RWPE2 (cell line): ENCODE measurements at places on chromosomes 2 and 18.

- peaks cover 41% of the 10 kb centered on the region for H3K36me3 ChIP-seq
- no peak for DNase-seq
- peak overlapping the region; percentile 79 for H3K4me3 ChIP-seq
- H3K27ac ChIP-seq: peak overlapping the region; percentile 67
- no peaks in the 10 kb centered on the region for H3K27me3 ChIP-seq
Observed at GRCh38 chr18:59358414-59358711, 702 bp downstream of the LMAN1 start.

DNA sequence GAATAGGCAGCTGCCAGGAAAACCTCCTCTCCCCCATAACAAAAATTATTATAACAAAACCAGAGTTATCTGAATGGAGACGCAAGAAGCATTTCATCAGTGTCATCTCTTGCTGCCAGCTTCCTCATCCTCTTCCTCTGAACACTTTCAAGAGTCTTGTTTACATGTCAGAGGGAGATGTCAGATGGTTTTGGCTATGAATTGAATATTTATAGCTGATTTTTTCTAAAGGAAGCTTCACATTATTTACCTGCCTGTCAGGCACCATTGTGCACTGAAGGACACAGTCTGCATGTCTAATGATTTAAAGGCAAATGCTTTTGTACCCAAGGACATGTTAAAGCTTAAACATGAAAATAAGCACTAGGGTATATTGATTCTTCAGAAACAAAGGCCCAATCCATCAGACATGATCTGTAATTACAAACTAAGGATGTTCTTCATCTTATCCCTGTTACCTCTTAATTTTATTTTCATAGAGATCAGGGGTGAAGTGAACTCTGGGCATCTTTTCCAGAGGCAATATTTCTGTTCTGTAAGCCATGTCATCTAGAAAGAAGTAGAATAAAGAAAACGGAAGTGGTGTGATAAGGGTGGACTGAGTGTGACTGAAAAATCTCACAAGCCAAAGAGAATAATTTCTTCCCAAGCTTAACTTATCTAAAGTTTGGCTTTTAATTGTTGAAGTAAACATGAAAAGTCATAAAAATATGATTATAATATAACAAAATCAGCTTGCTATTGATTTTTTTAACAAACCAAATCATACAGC lies 168.7 kb downstream of the ANKRD44 start:
- H3K4me3 ChIP-seq: no peak overlapping the region
- H3K4me1 ChIP-seq: peaks cover 6% of the 10 kb centered on the region
- DNase-seq: no peak
- no peak overlapping the region for H3K27ac ChIP-seq
- no peaks in the 10 kb centered on the region for H3K27me3 ChIP-seq
- no peaks in the 10 kb centered on the region for H3K36me3 ChIP-seq

GRCh38 chr2:172105471-172106107 lies 2.9 kb upstream of the DLX2 start:
- H3K4me1 ChIP-seq: peaks cover 4% of the 10 kb centered on the region
- no peak for DNase-seq
- H3K27me3 ChIP-seq: no peaks in the 10 kb centered on the region
- no peaks in the 10 kb centered on the region for H3K36me3 ChIP-seq

DNA sequence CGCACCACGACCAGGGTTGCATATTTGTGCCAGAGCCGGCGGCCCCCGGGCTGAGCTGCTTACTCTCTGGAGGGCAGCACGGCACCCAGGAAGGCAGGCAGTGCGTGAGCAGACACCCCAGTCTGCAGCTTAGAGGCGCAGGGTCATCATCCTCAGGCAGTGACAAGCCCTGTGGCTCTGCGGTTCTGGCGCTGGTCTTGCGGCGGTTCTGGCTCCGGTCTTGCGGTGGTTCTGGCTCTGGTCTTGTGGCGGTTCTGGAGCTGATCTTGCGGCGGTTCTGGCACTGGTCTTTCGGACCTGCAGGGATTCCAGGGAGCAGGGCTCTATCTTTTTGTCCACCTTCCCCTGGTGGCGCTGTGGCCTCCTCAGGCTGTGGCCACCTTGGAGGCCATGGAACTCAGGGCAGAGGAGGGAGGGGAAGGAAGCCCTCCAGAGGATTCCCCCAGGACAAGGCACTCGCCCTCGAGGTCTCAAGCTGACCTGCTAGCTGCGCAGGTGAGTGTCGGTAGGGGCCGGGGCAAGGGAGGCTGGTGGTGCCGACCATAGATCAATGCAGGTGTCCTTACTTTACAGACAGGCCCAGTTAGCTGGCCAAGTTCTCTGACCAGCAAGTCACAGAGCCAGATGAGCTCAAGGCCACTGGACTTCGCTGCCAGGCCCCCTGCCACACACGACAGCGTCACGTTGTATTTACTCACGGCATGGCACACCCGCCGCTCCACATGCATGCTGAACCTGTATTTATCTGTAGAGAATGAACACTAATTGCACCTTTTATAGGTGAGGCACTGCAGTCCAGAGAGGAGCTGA lies 14.9 kb downstream of the ESPNL start:
- no peak overlapping the region for H3K4me3 ChIP-seq
- no peaks in the 10 kb centered on the region for H3K36me3 ChIP-seq
- peak; percentile 51 for DNase-seq
- H3K4me1 ChIP-seq: no peaks in the 10 kb centered on the region
- H3K27ac ChIP-seq: no peak overlapping the region
- peaks cover 5% of the 10 kb centered on the region for H3K27me3 ChIP-seq

DNA sequence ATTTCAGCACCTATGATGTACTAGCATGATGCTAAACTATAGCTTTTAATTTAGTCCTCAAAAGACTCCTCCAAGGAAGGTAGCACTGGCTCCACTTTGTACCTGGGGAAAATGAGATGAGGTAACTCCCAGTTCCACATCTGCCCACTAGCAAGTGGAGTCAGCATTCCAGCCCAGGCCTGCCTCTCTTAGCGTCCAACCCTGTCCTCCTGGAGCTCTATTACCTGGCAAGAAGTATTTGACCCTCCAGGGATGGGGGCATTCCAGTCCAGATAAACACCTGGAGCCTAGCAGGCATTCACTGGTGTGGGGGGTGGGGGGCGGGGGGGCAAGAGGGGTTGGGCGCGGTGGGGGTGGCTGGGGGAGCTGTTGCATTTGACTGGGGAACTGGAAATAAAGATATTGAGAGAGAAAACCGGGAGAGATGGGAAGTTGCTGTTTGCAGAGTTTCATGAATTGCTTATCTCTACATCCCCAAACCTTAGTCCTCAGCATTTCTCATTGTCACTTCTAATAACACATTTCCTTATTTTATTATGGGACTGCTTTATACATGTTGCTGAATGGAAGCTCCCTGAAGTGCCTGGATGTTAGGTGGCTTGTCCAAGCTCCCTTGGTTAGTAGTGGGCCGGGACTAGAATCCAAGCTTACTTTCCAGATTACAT lies 22.0 kb upstream of the FZD5 start:
- H3K27ac ChIP-seq: peak overlapping the region; percentile 83
- H3K4me3 ChIP-seq: no peak overlapping the region
- H3K27me3 ChIP-seq: no peaks in the 10 kb centered on the region
- no peaks in the 10 kb centered on the region for H3K36me3 ChIP-seq
- no peak for DNase-seq

GRCh38 chr2:172953970-172954852 lies 121.4 kb upstream of the MAP3K20 start:
- no peak overlapping the region for H3K4me3 ChIP-seq
- H3K27me3 ChIP-seq: no peaks in the 10 kb centered on the region
- H3K27ac ChIP-seq: no peak overlapping the region
- no peak for DNase-seq
- H3K36me3 ChIP-seq: no peaks in the 10 kb centered on the region
- H3K4me1 ChIP-seq: no peaks in the 10 kb centered on the region

DNA sequence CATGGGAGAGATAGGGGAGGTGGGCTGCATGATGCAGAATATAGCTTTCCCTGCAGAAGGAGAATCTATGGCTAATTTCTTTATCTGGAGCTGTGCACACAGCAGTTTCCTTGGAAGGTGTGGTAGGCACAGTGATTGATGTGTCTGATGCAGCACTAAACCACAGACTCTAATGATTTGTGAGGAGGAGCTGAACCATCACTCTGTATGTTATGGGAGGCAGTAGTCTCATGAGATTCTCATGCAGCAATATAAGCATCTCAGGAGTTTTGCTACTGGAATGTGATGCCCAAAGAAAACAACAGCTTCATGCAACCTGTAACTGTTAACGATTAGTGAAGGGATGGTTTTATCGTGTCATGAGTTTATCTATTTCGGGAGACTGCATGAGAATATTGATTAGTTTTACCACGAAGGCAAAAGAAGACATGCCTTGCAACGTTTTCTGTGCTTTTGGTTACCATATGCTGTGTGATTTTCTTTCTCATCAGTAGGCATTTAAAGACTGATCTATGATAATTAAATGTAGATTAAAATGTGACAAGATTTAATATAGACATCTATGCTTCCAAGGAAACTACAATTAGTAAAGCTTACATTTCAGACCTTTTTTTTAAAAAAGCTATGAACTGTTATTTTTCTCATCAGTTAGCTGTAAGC lies 286.8 kb downstream of the ARL6IP6 start:
- H3K4me3 ChIP-seq: no peak overlapping the region
- H3K36me3 ChIP-seq: no peaks in the 10 kb centered on the region
- no peak for DNase-seq
- no peaks in the 10 kb centered on the region for H3K27me3 ChIP-seq

DNA sequence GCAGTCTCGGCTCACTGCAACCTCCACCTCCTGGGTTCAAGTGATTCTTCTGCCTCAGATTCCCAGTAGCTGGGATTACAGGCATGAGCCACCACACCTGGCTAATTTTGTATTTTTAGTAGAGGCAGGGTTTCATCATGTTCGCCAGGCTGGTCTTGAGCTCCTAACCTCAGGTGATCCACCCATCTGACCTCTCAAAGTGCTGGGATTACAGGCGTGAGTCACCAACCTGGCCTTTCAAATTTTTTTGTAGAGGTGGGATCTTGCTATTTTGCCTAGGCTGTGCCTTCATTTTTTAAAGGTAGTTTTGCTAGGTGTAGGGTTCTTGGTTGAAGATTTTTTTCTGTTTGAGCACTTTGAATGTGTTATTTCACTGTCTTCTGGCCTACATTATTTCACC lies 6.2 kb downstream of the HAUS1 start:
- no peak overlapping the region for H3K27ac ChIP-seq
- no peaks in the 10 kb centered on the region for H3K27me3 ChIP-seq
- H3K4me3 ChIP-seq: no peak overlapping the region

DNA sequence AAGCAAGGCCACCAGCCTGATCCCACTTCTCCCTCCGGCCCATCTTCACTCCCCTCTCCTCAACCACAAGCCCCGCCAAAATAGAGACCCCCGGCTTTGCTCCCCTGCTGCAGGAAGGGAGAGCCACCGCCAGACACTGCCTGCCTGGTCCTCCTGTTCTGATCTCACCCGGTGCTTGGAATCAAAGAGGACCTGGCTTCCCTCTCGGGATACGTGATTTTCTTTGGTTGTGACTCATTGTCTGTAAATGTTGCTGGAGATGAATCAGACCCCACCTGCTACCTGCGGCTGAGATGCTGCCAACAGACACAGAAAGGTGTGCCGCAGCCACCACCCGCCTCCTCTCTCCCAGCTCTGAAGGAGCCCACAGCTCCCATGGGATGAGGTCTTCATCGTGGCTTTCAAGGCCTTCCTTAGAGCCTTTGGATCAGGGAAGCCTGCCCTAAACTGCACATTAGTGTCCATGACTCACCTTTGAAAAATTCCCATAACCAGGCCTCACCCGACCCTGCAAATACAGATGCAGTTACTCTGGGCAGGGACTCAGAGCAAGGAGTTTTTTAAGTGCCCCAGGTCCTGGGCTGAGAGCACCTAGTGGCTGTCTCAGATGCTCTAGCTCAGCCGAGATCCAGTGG lies 79.4 kb upstream of the ZNF532 start:
- peaks cover 51% of the 10 kb centered on the region for H3K4me1 ChIP-seq
- peak overlapping the region; percentile 98 for H3K27ac ChIP-seq
- H3K27me3 ChIP-seq: no peaks in the 10 kb centered on the region
- H3K36me3 ChIP-seq: no peaks in the 10 kb centered on the region

- H3K27me3 ChIP-seq: peaks cover 40% of the 10 kb centered on the region
- no peaks in the 10 kb centered on the region for H3K4me1 ChIP-seq
- no peak overlapping the region for H3K4me3 ChIP-seq
Observed at GRCh38 chr2:239773228-239774141, 251.7 kb downstream of the NDUFA10 start.

- H3K27ac ChIP-seq: peak within 1 kb of the TSS; percentile 79
- peak within 1 kb of the TSS; percentile 72 for H3K4me3 ChIP-seq
- H3K36me3 ChIP-seq: peaks cover 5% of the 10 kb centered on the region; the same call in 1 of the 2 replicates
Observed at GRCh38 chr2:46471-47345, at the start of gene FAM110C. Gene FAM110C (minus strand): TSS chr2:46505. CDS start chr2:46385, 120 bp downstream.

- no peaks in the 10 kb centered on the region for H3K4me1 ChIP-seq
- no peak overlapping the region for H3K27ac ChIP-seq
- H3K27me3 ChIP-seq: no peaks in the 10 kb centered on the region
- DNase-seq: no peak
Observed at GRCh38 chr2:106959975-106960682, 74.2 kb upstream of the ST6GAL2 start.

DNA sequence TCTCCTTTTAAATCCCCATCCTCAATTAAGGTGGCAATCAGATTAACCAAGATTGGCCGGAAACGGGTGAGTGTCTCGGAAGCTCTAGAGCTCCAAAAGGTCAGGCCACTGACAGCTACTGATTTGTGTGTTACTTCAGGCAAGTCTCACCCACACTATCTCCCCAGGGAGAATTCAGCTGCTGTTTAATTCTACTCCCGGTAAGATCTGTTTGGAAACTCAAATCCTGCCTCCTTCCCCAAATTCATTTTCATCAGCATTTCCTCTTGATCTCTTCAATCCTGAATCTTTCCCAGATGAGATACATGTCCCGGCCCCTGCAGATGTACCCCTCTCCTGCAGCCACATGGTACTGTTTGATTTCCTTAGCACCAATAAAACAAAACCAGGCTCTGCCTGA lies 34.9 kb downstream of the EFR3B start:
- no peaks in the 10 kb centered on the region for H3K36me3 ChIP-seq

DNA sequence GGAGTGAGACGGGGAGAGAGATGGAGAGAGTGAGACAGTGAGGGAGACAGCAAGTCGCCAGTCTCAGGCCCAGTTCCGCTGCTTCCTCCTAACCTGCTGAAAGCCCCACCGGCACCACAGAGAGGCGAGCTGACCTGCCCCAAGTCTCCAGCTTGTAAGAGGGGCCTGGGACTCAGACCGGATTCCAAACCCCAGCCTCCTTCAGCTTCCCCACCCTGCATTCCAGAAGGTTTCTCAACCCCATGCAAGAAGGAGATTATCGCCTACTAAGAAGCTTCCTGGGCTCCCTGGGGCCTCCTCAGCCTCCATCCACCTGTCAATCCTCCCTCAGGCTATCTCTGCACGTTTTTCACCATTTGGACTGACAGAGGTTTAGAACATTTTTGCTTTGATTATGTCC lies 173.1 kb upstream of the RAB6C start:
- H3K36me3 ChIP-seq: no peaks in the 10 kb centered on the region
- DNase-seq: no peak
- peaks cover 6% of the 10 kb centered on the region for H3K4me1 ChIP-seq
- no peak overlapping the region for H3K4me3 ChIP-seq
- H3K27me3 ChIP-seq: peaks cover 13% of the 10 kb centered on the region
- H3K27ac ChIP-seq: no peak overlapping the region

DNA sequence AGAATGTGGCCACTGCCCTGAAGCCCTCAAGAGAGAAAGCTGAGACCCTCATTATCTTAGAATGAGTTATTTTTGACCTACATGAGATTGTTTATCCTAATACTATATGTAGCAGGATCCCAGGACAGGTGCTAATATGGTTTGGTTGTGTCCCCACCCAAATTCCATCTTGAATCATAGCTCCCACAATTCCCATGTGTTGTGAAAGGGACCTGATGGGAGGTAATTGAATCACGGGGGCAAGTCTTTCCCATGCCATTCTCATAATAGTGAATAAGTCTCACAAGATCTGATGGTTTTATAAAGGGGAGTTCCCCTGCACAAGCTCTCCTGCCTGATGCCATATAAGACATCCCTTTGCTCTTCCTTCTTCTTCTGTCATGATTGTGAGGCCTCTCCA lies 76.8 kb downstream of the CCBE1 start:
- no peaks in the 10 kb centered on the region for H3K36me3 ChIP-seq
- H3K27me3 ChIP-seq: no peaks in the 10 kb centered on the region
- H3K4me1 ChIP-seq: peaks cover 41% of the 10 kb centered on the region
- H3K27ac ChIP-seq: no peak overlapping the region
- no peak overlapping the region for H3K4me3 ChIP-seq
